ENCODE measurements at places on chromosomes 12 and 14.
A peak's percentile ranks its signal among the peaks of the same experiment; 100 is the strongest.

DNA sequence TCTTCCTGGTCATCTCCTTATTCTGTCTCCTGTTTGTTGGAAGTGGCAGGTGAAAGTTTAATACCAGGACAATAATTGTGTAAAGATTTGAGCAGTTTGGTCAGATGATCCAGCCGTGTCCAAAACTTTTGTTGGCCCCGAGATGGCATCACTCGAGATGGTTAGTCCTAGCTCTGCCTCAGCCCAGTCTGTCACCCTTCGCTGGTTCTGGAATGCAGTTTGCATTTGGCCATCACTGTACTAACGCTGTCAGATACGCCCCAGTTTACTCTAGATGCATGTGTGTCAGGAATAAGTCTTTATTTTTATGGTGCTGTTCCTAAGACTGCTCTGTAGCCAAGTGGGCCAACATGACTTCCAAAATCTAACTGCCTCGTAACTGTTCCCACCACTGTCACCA is 79.6 kb downstream of the MOK start:
- no peak for DNase-seq

DNA sequence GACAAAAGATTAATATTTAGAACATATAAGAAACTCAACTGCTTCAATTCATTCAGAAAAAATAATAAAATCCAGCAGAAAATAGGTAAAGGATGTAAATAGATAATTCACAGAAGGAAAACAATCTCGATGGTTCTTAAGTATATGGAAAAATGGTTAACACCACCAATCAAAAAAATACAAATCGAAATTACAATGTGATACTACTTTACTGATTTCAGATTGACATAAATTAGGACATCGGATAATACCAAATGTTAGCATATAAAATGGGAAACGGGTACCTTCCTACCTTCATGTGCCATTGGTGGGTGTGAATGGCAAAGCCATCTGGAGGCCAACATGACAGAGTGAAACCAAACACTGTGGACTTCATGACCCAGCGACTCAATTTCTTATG is 1.6 kb upstream of the PPP4R4 start:
- no peak for DNase-seq

DNA sequence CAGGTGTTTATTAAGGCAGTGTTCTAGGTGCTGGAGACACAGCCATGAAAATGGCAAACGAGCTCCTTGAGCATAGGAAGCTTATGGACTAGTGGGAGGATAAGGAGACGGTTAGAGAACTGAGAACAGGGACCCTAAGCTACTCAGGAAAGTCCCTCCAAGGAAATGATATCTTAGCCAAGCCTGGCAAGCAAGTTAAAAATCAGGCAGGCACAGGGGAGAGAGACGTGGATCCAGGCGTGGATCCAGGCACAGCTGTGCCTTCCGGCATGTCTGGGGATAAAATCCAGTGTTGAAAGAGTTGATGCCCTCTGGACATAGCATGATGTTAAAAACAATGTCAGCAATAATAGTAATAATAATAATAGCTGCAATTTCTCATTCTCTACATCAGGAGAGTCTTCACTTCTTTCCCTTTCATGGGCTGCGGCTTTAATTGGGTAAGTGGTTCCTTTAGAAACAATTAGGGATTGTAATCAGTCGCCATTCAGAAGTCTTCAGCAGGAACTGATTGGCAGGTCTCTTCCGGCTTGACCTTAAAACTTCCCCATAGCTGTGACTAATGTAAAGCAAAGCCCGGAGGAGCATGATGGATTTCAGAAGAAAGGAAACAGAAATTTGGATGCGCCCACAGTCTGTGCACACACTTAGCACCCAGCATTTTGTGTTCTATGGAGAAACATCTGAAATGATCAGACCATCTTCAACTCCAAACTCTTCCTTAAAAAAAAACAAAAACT is 230.2 kb downstream of the SLC41A2 start:
- peak; percentile 70 for DNase-seq

- DNase-seq, result no peak
Measured at GRCh38 chr12:38903596-38903995, 1.8 kb downstream of the CPNE8 start.

DNA sequence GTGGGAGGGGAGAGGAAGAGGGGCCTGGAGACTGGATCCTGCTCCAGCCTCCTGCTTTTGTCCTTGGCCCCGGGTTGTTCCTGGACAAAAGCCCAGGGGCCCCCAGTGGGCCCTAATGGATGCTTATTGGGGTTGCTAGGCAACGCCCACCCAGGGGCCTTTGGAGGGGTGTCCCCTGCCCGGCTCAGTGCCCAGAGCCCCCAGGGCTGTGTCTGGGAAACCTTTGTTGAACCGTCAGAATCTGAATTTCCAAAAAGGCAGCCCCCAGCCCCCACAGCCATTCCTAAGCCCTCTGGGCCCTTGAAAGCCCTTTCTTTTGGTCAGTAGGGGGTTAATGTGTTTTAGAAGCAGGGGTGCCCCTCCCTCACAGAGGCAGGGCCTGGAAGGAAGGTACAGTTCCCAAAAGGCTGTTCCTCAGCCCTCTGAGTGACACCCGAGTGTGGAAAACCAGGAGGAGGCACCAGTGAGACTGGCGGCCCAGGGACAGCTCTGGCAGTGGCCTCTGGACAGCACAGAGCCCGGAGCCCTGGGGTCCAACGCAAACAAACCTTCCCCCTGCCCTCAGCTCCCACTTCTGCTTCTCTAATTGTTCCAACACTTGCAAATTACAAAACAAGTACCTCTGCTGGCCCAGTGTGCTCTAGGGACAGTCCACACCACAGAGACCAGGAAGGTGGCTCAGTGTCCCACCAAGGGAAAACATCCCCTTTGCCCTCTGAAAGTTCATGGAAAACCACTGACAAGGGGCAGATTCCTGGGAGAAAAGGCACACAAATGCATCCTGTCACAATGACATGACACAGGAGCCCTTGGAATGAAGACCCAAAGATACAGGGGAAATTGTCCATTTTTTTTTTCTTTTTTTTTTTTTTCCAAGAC is 19.4 kb downstream of the HHIPL1 start:
- no peak for DNase-seq

GRCh38 chr12:128793701-128794100 is 30.1 kb downstream of the SLC15A4 start:
- DNase-seq, result no peak

GRCh38 chr12:70835948-70836347 is 84.6 kb downstream of the PTPRR start:
- DNase-seq, result no peak

DNA sequence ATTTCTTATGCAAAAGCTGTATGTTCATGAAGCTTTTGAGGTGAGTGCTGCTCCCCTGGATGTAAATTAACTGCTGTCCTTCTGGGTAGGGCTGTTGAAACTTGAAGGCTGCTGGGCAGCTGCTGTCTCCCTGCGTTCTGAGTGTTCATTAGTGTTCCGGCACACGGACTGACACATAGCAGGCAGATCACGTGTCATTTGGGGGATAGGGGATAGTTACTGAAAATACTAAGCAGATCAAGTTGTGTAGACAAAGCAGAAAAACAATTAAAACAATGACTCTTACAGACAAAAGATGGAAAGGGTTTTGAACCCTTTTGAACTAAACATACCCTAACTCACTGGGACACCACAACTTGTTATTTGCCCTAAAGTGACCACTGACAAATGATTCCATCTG is 82.5 kb downstream of the PRICKLE1 start:
- DNase-seq, result no peak

- no peak for DNase-seq
Measured at GRCh38 chr12:132465269-132466190, 24.4 kb upstream of the FBRSL1 start.

DNA sequence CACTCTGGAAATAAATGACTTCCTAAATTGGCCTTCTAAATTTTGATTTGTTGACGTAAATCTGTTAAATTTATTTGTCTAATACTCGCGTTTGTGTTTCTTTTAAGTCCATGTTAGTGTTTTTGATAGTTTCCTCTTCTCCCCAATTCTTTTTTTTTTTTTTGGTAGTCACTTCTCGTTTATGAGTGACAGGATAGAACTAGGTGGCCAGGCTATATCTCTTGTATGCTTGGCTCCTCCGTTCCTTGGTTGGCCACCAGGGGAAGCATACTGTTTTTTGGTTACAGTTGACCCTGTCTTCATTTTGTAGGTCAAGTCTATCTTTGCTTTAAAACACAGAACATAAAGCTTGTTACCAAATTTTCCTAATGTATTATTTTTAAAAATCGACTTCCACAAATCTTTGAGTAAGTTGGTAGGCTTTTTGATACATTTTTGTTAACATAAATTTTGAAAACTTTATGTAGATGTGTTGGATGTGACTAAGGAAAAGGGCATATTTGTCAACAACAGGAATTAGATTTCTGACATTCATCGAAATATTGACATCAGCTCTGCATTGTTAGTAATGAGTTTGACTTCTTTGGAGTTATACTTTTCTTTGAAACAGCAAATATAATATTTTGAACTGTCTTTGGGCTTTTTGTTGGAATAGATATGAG is 2.2 kb downstream of the RCOR1 start:
- peak; percentile 61 for DNase-seq

GRCh38 chr14:37668646-37669045 is 73.2 kb downstream of the TTC6 start:
- DNase-seq, result no peak

DNA sequence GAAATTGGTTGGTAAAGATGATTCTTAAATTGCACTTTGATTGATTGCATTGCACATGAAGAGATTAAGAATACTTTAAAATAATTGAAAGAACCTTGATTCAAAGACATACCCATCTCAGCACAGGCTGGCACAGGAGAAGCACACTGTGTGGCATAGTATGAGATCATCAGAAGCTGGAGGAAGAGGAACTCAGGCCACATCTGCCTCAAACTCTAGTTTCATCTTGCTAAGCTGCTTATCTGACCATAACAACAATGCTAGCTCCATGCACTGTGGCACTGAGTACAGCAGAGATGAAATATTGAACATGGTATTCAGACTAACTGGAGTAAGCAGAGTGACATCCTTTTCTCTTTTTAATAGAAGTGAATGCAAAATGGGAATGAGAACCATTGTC is 99.1 kb downstream of the TBC1D30 start:
- DNase-seq, result no peak

- peak; percentile 63 for DNase-seq
Measured at GRCh38 chr12:6872073-6873048, 742 bp downstream of the SPSB2 start.

GRCh38 chr12:44847888-44848702 is 28.0 kb downstream of the NELL2 start:
- DNase-seq, result no peak

- DNase-seq, result no peak
Measured at GRCh38 chr12:65937806-65938205, 113.5 kb downstream of the HMGA2 start.

DNA sequence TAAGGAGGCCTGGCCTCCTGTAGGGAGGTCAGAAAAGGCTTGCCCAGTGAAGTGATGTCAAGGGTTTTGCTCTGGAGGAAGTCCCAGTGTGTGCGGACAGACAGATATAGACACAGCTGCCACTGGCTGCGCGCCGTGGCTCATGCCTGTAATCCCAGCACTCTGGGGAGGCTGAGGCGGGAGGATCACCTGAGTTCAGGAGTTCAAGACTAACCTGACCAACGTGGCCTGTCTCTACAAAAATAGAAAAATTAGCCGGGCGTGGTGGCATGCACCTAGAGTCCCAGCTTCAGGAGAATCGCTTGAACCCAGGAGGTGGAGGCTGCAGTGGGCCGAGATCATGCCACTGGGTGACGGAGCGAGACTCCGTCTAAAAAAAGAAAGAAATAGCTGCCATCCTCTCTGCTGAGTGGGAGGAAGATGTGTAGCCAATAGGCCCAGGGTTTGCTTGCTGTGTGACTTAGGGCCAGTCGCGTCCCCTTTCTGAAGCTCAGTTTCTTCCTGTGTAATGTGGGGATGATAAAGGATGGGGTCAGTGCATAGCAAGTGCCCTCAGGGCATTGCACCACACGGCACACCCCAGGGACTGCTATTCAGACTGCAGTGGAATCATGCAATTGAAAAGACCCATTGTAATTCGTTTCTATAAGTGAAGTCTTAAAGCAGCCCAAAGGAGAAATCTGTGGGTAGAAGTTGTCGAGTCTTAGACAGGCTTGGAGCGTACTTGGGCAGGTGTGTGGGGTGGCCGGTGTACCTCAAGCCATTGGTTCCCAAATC is 18.7 kb upstream of the MLEC start:
- DNase-seq, result no peak

- no peak for DNase-seq
Measured at GRCh38 chr12:49415521-49415970, 48.3 kb downstream of the SPATS2 start.

DNA sequence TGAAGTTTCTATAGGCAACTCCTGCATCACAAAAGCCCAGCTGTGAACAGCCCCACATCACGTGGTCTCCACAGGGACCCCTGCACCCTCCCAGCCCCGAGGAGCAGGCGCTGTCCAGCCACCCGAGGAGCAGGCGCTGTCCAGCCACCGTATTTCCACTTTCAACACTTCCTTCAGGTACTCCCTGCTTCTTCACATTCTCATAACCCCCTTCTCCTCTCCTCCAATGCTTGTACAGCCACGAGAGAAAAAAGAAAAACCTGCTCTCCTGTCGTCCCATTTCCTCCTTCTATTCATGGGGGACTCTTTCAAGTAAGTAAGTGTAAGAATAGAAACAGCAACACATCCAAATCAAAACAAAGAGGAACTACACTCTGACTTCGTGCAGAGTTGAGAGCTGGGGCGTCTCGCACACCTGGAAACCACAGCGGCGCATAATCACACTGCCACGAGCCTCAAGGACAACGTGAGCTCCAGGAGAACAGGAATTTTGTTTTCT is 11.9 kb downstream of the CDC42BPB start:
- DNase-seq, result no peak

- DNase-seq, result no peak
Measured at GRCh38 chr12:11561411-11561810, 88.1 kb upstream of the ETV6 start.

DNA sequence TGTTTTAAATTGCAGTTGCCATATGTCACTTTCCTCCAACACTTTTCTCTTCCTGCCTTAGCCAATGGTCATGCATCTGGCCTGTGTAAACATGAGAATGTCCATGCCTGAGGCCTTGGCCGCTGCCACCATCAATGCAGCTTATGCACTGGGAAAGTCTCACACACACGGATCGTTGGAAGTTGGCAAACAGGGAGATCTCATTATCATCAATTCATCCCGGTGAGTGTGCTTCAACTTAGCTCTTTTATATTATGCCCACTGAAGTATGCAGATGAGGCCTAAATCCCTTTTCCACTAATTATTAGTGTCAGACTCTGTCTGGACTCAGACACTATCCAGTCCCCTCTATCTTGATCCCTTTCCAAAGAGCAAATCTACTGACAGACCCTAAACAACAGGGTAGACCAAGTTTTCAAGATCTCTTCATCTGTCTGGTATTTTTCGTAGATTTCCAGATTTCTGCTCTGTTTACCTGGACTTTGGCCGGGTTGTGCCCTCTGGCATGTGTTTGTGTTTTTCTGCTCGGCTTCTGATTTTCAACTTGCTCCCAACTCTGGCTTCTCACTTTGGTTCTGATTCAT is 23.2 kb downstream of the AMDHD1 start:
- DNase-seq, result peak; percentile 23

- DNase-seq, result peak; percentile 58
Measured at GRCh38 chr12:65902500-65902899, 78.2 kb downstream of the HMGA2 start.
